ENCODE measurements at places on chromosomes 5 and 9.

DNA sequence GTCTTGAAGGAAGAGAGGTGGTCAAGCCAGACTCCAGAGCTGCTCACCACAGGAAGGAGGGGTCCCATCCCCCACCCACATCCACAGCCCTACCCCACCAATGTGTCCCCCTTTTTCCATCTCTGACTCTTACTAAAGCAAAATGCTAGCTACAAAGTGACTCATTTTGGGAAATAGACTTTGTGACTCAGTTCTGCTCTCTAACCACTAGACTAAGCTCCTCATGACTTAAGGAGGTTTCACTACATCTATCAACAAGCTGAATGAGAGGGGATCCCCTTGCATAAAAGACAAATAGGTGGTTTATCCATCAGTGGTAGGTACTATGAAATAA lies 35.1 kb upstream of the ADRB2 start:
- DNase-seq = no peak

DNA sequence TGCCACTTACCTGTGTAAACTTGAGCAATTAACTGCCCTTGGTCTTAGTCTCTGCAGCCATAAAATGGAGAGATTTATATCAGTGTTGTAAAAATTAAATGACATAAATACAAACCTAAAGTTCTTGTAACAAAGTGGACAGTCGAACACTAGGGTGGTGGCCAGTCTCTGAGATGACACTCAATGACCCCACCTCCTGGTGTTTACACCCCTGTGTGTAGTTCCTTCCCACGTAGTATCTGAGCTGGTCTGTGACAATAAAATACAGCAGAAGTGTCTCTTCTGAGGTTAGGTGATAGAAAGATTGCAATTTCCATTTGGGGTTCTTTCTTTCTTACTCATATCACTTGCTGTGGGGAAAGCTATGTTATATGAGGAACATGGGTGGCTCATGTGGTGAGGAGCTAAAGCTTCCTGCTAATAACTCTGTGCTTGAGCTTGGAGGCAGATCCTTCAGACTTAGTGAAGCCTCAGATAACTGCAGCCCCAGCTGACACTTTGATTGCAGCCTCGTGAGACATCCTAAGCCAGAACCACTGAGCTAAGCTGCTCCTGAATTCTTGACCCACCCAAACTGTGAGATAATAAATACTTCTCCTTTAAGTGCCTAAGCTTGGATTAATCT lies 173.4 kb upstream of the CHD1 start:
- DNase-seq = peak; percentile 58

DNA sequence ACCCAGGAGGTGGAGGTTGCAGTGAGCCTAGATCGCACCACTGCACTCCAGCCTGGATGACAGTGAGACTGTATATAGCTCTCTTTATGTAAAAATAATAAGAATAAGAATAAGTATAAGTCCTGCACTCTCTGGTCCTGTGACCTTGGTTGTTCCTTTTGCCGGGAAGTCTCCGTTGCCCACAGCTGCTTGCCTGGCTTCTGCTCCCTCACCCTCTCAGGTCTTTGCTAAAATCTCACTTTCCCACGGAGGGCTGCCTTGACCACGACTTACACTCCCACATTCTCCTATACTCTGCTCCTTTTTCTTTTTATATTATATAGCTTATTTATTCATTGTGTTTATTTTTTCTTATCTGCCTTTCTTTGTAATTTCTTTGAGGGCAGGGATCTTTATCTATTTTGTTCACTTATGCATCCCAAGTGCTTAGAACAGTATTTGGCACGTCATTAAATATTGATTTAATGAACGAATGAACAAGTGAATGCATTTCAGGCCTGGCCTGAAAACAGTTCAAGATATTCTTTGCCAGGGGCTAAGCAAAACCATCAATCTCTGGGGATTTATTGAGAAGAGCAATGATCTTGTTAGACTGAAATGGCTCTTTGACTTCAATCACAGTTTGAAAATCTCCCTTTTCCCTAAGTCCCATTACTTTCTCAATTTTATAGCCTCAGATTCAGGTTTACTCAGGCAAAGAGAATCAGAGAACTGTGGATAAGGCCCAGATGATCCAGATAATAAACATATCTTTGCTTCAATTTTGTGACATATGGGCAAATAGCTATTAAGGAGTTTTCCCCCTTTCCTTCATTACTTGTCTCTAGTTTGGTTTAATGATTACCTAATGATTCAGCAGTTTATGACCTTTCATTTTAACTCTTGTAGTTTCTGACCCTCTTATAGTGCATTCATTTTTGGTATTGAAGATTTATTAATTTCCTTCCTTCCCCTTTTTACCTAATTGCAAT lies 60.8 kb upstream of the TMC1 start:
- DNase-seq = peak; percentile 72

- DNase-seq = no peak
These were observed 32.5 kb upstream of the ABLIM3 start for GRCh38 chr5:149108651-149109280.

GRCh38 chr9:131614340-131614915 lies 69.1 kb downstream of the PRRT1B start:
- DNase-seq = no peak

GRCh38 chr9:86716326-86716922 lies 230.9 kb downstream of the GAS1 start:
- no peak for DNase-seq

DNA sequence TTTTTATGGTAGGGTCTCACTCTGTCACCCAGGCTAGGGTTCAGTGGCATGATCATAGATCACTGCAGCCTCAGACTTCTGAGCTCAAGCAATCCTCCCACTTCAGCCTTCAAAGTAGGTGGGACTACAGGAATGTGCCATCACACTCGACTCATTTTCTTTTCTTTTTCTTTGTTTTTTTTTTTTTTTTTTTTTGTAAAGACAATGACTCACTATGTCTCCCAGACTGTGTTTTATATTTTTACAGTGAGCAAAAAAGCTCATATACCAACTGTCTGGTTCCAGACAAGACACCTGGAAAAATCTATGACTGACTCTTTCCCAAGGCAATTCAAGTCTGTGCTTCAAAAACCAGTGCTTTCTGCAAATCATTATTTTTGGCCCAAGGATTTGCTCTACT lies 10.8 kb upstream of the FOXD1 start:
- no peak for DNase-seq

- DNase-seq = no peak
These were observed 19.8 kb downstream of the IL12B start for GRCh38 chr5:159310511-159310910.

GRCh38 chr5:55758231-55758630 lies 20.4 kb downstream of the DDX4 start:
- no peak for DNase-seq

- no peak for DNase-seq
These were observed 47.3 kb upstream of the ACTBL2 start for GRCh38 chr5:57529864-57530263.

DNA sequence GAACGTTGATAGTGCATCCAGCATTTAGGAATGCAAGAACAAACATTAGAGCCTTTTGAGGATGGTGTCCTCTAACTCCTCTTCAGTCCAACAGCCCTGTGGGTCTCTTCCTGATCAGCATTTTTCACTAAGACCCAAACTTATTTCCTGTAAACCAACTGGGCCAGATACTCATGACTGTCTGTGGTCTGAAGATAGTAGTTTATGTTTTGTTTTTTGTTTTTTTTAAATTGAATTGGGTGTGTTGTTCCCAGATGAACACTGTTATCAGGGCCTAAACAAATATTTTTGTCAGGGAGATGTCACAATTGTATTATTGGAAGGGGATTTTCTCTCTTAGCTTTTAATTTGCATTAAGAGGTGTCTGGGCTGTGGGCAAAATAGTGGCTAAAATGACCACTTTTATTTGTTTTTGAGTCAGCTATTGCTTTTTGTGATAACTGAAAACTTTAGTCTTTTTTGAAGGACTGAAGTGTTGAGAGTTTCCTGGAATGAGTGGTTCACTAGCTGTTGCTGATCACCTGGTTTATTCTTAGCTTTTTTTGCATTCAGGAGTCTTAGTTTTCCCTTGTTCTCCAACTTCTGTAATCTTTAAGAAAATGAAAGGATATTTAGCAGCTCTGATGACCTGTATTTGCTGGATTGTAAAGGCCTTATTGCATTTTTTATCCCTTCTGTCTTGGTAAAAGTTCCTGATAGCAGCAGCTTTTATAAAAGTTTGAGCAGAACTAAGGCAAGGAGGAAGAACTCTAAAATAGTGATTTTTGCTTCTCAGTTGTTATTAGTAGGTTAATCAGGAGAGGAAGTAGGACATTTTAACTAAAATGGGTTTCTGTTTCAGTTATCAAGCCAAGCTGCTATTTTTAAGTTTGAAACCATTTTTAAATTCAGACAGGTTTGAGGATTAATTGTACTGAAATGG lies 5.5 kb downstream of the MAN2A1 start:
- DNase-seq = no peak

GRCh38 chr9:98635374-98635773 lies 73.4 kb downstream of the GABBR2 start:
- no peak for DNase-seq

DNA sequence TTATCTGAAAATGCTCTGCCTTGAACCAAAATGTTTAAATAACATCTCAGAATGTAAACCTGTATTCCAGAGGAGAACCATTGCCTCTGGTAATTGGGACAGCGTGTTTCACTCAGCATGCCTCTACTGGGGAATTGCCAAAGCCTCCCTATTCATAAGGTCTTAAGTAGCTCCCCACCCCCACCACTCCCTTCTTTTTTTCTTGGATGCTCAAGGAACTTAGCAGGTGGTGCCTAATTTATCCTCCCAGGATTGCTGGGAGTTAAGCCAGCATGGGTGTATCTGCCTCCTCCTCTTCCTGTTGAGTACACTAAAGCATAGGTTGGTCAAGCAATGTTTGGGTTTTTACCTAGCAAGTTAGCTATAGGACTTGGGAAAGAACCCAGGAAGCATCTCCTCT lies 220.2 kb downstream of the DMAC1 start:
- DNase-seq = peak; percentile 76

DNA sequence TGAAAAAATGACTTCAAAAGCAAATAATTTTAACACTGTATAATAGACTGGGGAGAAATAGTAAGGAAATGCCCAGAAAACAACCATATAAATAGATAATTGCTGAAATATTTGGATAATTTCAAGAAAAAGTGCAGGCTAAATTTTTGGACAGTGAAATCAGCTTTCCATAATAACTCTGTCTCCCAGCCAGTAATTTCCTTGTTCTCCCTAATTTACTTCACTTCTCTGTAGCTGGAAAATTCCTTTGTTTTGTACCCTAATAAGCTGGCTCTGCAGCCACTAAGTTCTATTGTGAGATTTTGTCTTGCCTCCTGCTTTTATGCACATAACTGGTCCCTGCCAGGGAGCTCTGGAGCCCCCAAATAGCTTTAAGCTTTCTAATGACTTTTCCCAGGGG lies 27.7 kb downstream of the PRDM6 start:
- DNase-seq = no peak

- no peak for DNase-seq
These were observed 118.6 kb downstream of the SPEF2 start for GRCh38 chr5:35736280-35736679.

GRCh38 chr5:12636209-12636608 lies 732.0 kb upstream of the CTNND2 start:
- peak; percentile 14 for DNase-seq

GRCh38 chr5:113133211-113133975 lies 156.8 kb downstream of the DCP2 start:
- no peak for DNase-seq

DNA sequence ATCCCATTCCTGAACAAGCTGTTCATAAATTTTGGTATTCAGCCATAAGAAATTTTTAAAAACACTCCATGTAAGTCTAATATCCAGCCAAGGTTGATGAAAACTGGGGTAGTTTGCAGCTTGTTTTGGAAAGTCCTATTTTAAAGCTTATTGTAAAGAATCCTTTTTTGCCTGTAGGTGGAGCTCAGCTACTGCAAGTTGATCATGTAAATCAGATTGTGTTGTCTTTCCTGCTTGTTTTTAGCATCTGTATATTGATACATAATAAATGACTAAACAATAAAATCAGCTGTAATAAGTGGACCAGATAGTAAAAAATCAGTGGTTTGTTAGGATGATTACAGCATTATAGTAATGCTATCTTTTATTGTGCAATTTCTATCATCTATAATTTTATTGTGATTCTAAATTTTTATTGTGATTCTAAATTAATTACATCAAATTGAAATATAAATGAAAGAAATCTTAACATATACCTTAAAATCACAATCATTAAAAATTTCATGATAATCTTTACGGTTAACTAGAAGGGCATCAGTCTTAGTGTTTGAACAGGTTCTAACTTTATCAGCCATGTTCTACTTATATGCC lies 42.4 kb downstream of the CWC27 start:
- DNase-seq = peak; percentile 58

DNA sequence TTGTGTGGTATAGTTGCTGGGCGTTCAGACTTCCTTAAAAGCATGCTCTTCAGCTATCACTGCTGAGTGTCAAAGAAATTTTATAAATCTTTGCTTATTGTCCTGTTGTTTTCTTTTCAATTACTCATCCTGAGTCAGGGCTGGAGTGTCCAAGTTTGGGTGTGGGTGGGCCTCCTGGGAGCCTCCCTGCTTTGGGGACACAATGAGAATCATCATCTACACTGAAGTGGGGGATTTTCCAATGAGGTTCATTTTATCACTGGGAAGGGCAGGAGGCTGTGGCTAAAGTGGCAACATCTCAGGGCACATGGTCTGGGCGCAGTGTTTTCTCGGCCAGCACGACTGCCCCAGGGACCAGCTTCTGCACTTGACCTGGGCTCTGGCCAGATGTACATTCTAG lies 19.5 kb downstream of the GFPT2 start:
- DNase-seq = no peak

- peak; percentile 2 for DNase-seq
These were observed 1635.4 kb upstream of the C9orf72 start for GRCh38 chr9:29208670-29209069.

DNA sequence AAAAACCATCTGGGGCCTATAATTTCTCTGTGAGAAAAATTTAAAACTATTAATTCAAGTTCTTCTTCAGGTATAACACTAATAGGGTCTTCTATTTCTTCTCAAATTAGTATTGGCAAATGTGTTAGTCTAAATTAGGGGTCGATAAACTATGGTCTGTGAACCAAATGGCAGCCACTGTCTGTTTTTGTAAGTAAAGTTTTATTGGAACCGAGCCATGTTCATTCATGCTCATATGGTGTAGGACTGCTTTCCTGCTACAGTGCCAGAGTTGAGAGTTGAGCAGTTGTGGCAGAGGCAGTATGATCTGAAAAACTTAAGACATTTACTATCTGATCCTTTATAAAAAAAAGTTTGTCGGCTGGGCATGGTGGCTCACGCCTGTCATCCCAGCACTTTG lies 29.1 kb downstream of the SEC61B start:
- no peak for DNase-seq

- DNase-seq = no peak
These were observed 126.6 kb downstream of the NSG2 start for GRCh38 chr5:174172152-174172551.

GRCh38 chr5:30581198-30581935 lies 612.1 kb upstream of the CDH6 start:
- no peak for DNase-seq

DNA sequence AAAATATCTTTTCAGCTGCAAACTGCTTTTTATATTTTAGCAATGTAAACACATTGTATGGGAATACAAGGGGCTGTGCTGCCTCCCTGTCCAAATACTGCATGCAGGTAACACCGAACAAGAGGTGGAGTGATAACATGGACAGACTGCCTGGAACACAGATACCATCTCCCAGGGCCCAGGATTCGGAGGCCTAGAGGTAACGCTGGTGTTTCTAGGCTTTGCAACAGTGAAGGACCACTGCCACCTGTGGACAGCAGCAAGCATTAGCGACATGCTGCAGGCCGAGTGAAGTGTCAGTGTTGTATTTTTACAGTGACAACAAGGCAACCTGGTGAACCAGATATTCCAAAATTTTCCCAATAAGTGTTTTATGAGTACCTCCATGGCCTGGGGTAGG lies 379.1 kb downstream of the DMRT2 start:
- peak; percentile 23 for DNase-seq

All from NCI-H82 (cell line).